Stimulated activated CD4-positive, alpha-beta T cell treated with anti-CD3 and anti-CD28 coated beads, Interleukin-12 subunit alpha, Interleukin-12 subunit beta, amount 100 ng/mL, for 4 hours (primary cell): ENCODE measurements at places on chromosomes 5 and 9.

DNA sequence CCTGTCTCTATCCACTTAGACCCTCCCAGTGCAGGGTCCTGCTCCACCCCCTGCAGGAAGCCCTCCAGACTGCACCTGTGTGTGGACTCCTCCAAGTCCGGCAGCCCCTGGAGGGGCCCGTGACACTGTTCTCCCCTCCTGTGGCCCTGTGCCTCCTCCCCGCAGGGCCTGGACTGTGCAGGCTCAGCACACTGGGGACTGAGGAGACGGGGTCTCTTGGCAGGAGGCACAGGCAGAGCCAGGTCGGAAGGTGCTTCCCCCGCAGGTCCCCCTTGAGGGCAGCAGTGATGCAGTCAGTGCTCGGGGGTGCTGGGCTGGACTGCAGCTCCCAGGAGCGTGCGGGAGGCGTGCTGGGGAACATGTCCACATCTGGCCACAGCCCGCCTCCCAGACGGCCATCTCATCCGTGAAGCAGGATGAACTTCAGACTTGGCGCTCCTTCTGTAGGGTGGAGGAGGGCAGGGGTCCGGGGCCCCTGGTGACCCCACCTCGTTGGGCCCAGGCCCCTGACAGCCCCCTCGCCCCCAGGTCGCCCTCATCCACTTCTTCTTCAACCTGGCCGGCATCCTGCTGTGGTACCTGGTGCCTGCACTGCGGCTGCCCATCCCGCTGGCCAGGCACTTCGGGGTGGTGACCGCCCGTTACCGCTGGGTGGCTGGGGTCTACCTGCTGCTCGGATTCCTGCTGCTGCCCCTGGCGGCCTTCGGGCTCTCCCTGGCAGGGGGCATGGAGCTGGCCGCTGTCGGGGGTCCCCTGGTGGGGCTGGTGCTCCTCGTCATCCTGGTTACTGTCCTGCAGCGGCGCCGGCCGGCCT, 4.9 kb downstream of the SLC34A3 start:
- no peak for DNase-seq

- DNase-seq, result no peak
Observed at GRCh38 chr5:997001-997474, 11.6 kb upstream of the NKD2 start.

- DNase-seq, result no peak
Observed at GRCh38 chr5:98763001-98763630, 10.3 kb upstream of the RGMB start.

DNA sequence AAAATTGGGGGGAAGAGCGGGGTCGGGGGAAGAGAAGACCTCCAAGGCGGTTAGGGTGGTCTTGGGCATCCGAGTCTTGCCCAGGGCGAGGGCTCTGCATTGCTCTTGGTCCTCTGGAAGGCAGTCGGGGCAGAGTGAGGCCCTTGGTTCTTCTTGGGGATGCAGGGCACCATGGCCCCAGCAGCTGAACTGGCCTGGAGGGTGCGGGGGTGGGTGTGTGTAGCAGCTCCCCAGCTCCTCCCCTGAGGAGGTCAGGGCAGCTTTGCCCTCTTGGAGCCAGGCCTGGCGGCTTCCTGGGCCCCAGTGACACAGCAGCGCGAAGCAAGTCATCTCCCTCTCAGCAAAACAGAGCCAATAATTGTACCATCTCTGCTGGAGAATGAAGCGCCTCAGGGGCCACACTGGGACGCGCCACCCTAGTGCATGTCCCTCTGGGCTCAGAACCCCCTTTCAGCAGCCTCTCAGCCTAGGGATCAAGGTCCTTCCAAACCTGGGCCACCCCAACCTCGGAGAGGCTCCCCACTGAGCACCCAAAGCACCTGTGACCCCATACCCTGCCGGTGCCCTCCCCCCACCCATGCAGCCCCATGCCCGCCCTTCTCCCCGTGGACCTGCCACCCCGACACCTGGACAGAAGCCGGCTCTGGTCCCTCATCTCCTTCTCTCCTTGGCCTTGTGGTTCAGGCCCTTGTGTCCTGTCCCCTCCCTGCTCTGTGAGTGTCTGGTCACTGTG, 10.4 kb upstream of the RXRA start:
- DNase-seq, result no peak

- DNase-seq, result no peak
Observed at GRCh38 chr9:136831002-136831719, 11.1 kb upstream of the AJM1 start.

DNA sequence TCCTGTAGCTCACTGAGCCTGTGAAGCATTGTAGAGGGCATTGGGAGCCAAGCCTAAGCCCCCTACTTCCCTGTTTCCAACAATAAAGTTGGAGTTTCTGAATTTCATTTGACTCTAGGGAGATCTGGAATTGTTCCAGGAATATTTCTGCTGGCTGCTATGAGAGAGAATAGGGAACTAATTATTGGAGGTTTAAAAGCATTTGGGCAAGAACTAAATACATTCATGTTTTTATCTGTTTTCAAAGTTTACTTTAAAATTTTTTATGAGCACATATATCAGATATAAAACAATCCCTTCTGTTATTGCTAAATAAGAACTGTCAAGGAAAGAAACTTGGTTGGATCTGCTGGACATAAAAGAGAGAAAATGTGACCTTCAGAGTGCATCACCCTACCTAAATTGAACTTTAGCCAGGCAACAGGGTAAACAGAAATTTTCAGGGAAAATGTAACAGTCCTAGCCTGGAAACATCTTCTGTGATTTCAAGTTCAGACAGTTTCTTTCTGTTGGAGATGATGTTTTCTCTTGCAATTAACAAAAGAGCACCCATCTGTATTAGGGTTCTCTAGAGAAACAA, 19.3 kb upstream of the LECT2 start:
- DNase-seq, result no peak

- no peak for DNase-seq
Observed at GRCh38 chr5:154686490-154686889, 68.7 kb upstream of the LARP1 start.

GRCh38 chr9:120932086-120932823, 5.7 kb upstream of the TRAF1 start:
- DNase-seq, result no peak

GRCh38 chr5:38451074-38451725, 105.2 kb downstream of the LIFR start:
- no peak for DNase-seq

GRCh38 chr5:160504906-160505305, 83.3 kb downstream of the PTTG1 start:
- no peak for DNase-seq

- DNase-seq, result no peak
Observed at GRCh38 chr5:106376522-106376921, 1294.2 kb downstream of the EFNA5 start.

- no peak for DNase-seq
Observed at GRCh38 chr5:598564-598890, 13.6 kb upstream of the CEP72 start.

DNA sequence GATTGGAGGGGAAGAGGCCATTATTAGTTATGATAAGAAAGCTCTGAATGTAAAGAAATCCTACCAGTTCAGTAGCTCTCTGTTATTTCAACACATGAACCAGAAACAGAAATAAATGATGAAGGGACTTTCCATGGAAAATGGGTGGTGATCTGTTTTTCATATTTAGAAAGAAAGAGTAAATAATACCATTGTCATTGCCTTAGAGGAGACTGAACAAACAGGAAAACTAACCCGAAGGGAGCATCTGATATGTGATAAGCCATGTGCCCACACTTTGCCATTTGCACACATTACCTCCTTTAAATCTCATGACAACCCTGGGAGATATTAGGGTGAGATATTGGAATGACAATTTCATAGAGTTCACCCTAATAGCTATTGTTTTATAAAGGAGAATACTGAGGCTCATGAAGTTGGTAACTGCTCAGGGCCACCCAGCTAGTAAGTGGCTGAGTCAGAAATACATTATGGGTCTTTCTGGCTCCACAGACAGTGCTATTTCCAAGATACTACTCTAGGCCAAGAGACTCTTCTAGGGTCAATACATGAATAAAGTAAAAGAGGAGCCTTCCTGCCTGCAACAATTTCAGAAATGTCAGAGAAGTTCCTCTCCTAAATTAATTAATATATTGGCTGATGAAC, 111.0 kb upstream of the SLIT3 start:
- DNase-seq, result no peak

- no peak for DNase-seq
Observed at GRCh38 chr5:65861830-65862241, 64.5 kb upstream of the ERBIN start.

GRCh38 chr9:73151653-73152542, at the start of gene ANXA1:
Gene ANXA1, plus strand, starts transcription at chr9:73151865. Its CDS starts 6,671 bp downstream, at chr9:73158536.
- DNase-seq, result no peak

DNA sequence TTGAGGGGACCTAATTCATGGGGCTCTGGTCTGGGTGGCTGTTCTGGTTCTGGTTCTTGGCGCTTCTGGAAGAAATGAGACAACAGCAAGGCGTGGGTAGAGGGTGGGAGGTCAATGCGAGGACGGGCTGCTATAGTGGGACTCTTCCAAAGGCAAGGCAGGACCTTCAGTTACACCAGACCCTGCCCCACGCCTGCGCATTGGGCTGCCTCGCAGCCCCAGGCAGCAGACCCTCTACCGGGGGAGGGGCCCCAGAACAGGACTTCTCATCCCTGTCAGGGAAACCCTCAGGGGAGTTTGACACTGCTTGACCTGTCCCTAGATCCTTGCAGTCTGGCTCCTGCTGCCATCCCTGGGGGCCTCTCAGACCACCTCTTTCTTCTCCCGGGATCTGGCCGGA, 18.5 kb downstream of the CCDC69 start:
- DNase-seq, result no peak

GRCh38 chr5:178210686-178211085, 6.4 kb downstream of the HNRNPAB start:
- DNase-seq, result no peak

DNA sequence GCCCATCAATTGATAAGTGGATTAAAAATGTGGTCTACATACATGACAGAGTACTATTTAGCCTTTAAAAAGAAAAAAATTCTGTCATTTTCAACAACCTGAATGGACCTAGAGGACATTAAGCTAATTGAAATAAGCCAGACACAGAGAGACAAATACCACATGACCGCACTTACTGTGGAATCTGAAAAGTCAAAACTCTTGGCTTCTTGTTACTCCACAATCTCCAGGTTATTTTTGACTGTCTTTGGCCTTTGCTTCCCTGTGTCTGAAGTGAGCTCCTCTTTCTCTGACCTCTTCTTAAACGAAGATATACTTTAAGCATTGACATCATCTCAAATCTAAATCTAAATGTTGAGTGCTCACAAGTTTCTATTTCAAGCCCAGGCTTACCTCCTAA, 265.5 kb upstream of the ADRA1B start:
- no peak for DNase-seq

DNA sequence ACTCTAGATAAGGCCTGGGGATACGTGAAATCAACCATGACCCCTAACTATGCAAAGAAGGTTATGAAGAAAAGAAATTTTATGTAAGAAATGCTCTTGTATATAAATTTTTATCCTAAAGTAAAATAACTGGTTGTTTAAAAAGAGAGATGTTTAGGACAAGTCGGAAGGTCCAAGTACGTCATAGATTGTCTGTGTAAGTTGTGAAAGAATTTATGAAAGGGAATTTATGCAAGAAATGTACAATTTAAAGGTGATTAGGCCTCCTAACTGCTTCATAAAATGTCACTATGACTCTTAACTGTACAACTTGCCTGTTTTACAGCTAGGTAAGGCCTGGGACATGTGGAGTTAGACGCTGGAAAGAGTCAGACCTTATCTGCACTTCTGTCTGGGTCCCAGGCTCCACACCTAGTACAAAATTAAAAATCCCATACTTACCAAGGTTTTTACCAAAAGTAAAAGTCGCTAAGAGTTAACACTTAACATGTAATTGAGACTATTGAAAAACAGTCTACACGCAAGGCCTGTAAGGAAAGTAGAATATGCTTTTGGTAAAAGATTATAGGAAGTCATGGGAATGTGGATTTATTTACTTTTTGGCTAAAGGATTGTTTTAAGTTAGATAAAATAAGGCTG, 77.4 kb downstream of the KIAA0825 start:
- DNase-seq, result no peak

- no peak for DNase-seq
Observed at GRCh38 chr5:181044662-181045305, 4.7 kb downstream of the BTNL9 start.

DNA sequence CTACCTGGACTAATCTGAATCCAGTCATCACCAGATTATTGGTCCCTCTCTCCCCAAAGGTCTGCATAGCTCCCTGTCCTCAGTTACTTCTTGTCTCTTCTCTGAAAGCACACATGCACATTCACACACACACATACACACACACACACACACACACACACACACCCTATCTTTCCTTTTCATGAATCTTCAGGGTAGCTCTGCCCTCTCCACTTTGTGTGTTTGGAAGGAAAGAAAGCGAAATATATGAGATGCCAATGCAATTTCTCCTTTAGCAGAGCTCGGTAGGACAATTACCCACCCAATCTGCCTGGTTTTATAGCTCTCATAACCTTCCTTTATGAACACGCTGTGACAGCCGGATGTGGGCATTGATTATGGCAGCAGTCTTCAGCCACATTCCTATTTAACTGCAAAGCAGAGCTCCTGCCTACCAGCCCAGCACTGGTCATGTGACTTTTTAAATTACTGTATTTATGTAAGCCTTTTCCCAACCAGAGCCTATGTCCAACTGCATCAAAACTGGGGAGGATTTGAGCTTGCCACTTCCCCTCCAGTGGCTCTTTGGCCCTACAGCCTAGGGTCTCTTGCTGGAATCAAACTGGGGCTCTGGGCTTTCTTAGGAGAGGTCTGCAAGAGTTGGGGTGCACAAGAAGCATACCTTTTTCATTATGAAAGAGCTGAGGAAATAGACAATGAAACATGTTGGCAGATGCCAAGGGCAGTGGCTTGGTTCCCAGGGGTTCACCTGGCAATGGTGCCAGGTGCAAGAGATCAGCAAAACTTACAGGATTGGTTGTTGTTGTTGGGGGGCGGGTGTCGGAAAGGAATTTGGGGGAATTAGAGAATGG, 20.8 kb upstream of the MATR3 start:
- no peak for DNase-seq

DNA sequence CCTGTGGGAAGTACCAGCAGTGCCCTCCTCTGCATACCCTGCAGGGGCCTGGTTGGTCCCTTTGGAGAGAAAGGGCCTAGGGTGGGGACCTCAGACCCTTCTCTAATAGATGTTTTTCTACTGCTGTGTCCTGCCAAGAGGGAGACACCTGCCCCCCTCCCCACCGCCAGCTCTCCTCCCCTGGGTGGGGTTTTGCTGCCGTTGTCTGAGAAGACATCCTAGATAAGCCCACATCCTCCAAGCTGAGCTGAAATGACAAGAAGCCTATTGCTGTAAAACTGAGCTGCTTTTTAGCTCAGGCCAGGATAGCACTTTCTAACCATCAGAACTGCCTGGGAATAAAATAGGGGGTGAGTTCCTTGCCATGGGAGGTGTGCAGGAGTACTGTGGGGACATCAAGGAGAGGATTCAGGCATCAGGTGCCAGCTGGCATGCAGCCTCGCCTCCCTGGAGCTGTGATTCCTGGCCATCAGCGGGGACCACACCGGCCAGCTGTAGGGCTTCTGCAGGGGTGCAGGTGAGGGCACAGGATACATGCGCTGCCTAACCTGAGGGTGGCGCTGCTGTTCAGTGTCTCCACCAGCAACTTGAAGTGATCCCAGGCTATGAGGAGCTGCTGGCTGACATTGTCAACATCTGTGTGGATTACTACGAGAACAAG, 37.9 kb downstream of the CYFIP2 start:
- DNase-seq, result no peak

- DNase-seq, result no peak
Observed at GRCh38 chr5:179865491-179866240, 7.0 kb upstream of the MRNIP start.
